ENCODE measurements at places on chromosomes 4 and X. TPM values are rescaled to one million over a fixed set of nuclear protein-coding genes. Genes with fewer than 3 reads are reported as not detected.

- DNase-seq, result no peak
Measured at GRCh38 chr4:76758290-76758882, 139.6 kb downstream of the SOWAHB start.

GRCh38 chr4:81257021-81257420, 42.0 kb upstream of the PRKG2 start:
- DNase-seq, result no peak

CPXCR1 gene
- not detected for total RNA-seq

KIF4A gene
- total RNA-seq, result 0.18 TPM

MAGED4 gene
- total RNA-seq, result 7.1 TPM

ADH7 gene
- total RNA-seq, result not detected

SPANXA1 gene
- total RNA-seq, result not detected

GABRE gene
- total RNA-seq, result 60.7 TPM

GRCh38 chrX:136273986-136274385, 22.8 kb upstream of the MAP7D3 start:
- no peak for DNase-seq

DNA sequence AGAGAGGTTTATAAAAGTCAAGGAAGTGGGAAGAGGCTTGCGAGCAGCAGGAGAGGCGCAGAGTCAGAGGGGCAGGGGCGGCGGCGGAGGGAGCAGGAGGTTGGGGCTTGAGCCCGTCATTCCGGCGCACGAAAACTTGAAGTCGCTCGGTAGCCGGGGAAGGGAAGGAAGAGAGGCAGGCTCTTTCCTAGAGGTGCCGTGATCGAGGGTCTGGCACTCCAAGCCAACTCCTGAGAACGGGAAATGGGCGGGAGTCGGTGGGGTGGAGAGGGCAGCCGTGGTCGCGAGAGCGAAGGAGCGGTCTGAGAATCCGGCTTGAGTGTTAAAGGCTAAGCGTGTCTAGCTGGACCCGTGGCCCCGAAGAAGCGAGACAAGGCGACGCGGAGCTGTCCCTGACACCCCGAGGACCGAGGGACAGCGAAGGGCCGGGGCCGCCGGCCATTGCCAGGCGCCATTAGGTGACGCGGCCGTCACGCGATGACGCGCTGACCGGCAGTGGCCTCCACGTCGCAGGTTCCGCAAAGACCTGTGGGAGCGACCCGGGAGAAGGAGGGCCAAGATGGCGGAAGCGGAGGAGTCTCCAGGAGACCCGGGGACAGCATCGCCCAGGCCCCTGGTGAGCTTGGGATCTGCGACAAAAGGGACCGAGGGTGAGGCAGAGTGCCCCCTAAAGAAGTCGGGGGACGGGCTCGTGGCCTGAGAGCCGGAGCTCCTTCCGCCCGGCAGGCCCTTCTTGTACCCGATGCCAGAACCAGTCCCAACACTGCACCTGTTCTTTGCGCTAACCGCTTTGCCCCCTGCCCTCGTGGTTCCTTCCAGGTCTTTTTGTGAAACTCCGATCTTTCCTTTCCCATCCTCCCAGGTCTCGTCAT, at the start of gene YIPF6:
Gene YIPF6 (plus strand): TSS at position 544 of the 872 bp plus-strand sequence. CDS start 16 bp downstream, at position 560.
- peak; percentile 87 for DNase-seq

GRCh38 chr4:185710487-185710995, 101.5 kb downstream of the SORBS2 start:
- DNase-seq, result no peak

DNA sequence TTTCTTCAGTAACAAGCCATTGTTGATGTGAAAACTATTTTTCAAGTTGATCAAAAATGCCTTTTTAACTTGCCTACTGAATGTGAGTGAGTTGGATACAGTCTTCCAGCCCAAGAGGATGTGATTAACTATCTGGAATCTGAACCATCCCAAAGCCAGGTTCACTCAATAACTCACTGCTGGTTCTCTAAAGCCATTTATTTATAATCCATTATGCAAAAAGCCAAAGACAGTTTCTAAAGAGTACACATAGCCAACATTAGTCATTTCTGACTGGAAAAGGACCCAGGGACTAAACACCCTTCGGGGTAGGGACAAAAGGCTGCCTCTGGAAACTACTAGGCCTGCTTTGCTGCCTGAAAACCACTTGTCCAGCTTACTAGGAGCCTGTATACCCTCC, 109.6 kb downstream of the SHROOM4 start:
- no peak for DNase-seq

- DNase-seq, result no peak
Measured at GRCh38 chrX:20500171-20500865, 233.6 kb upstream of the RPS6KA3 start.

- DNase-seq, result peak; percentile 85
Measured at GRCh38 chrX:118726887-118727685, at the start of gene IL13RA1. IL13RA1 (plus strand) TSS chrX:118727606; CDS start chrX:118727639, 33 bp downstream.

PLAC8 gene
- 4.5 TPM for total RNA-seq

GRCh38 chr4:6598127-6598526, 23.1 kb downstream of the MAN2B2 start:
- no peak for DNase-seq

GRCh38 chr4:93183576-93183975, 645.0 kb upstream of the ATOH1 start:
- DNase-seq, result no peak

DNA sequence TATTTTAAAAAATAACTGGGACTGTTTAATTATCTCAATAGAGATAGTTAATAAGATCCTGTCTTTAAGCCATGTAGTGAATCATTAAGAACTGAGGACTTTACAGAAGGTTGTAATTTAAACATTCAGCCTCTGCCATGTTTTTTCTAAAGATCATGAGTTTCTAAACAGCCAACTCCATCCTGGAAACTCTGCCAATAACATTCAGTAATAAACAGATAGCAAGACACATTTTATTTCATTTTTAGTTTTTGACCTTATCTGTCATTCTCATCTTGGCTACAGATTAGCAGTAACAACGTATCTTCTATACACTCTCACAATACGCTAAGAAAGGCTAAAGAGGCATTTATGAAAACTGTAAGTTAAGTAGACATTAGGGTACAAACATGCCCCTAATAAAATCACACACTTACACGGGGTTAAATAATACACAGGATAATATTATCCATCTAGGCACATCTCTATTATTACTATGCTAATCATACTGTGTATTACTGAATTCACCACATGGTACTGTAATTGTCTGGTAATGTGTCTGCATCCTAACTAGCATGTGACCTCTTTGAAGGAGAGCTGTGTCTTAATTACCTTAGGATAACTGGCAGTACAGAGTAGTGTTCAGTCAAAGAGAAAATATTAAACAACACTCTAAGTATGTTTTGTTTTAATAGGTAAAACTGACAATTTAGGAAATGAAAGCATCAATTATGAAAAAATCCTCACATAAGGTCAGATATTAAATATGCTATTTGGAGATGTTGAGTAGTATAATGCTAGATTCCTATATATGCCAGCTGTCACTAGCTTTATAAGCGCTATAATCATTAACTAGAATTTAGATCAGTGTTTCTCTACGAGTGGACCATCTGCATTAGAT, 122.4 kb upstream of the NAP1L5 start:
- DNase-seq, result no peak

- no peak for DNase-seq
Measured at GRCh38 chr4:61864286-61864685, 664.2 kb downstream of the ADGRL3 start.

DNA sequence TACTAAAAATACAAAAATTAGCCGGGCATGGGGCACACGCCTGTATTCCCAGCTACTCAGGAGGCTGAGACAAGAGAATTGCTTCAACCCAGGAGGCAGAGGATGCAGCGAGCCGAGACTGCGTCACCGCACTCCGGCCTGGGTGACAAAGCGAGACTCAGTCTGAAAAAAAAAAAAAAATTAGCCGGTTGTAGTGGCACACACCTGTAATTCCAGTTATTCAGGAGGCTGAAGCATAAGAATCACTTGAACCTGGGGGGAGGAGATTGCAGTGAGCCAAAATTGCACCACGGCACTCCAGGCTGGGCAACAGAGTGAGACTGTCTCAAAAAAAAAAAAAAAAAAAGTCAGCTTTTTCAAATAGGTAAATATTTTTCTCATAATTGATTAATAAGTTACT, 71.9 kb downstream of the WDFY3 start:
- DNase-seq, result no peak

CCNG2 gene
- total RNA-seq, result 48.5 TPM

DNA sequence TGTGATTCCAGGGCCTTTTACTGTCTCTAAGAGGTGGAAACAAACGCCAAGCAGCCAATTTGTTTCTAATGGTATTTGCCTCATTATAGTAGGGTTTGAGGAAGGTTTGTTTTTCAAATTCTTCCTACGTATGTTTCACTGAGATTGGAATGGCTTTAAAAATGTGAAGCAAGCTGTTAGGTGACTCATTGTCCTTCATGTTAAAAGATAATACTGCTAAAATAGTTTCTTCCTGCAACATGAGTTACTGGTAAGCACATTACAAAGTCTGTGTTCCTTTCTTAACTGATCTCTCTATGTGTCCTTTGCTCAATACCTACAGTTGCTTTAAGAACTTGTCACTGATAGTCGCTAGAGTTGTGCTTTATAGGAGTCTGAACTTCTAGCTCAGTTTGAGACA, 1183.9 kb downstream of the RPA4 start:
- no peak for DNase-seq

DNA sequence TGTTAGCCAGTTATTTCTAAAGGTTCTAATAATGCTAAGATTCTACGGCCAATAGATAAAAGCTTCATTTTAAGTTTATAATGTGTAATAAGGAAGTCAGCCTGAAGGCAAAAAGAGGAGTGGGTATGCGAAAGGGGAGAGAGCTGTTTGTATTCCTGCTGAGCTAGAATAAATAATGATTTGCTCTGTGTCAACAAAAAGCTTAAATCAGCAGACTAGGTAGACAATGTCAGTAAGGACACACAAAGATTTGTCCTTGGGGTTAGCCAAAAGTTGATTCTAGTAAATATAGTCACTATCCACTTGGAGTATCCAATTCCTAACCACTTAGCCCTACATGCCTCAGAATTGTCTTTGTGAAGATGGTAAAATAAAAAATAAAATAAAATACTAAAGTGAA, 90.3 kb upstream of the GRIA3 start:
- no peak for DNase-seq

GRCh38 chr4:157459785-157460184, 239.3 kb downstream of the GRIA2 start:
- DNase-seq, result no peak

CLNK gene
- not detected for total RNA-seq

- no peak for DNase-seq
Measured at GRCh38 chr4:122331195-122331594, 47.6 kb upstream of the ADAD1 start.

GRCh38 chr4:20570981-20571715, 129.1 kb upstream of the PACRGL start:
- DNase-seq, result no peak

DNA sequence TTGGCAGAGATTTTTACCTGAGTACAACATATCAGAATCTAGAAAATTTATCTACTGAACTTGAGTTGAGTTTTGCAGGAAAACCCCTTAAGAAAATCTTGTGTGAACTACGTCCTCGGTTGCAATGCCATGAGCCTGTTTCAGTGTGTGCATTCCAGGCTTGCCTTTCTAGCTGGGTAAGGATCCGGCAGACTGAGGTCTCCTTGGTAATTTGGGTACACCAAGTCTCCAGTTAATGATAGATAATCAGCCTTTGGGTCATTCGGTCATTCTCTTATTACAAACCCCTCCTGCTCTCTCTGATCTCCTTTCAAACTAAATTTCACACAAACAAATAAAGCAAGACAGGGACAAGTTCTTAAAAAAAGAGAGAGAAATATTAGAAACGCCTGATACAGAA, 5.9 kb upstream of the HAND2 start:
- no peak for DNase-seq

DNA sequence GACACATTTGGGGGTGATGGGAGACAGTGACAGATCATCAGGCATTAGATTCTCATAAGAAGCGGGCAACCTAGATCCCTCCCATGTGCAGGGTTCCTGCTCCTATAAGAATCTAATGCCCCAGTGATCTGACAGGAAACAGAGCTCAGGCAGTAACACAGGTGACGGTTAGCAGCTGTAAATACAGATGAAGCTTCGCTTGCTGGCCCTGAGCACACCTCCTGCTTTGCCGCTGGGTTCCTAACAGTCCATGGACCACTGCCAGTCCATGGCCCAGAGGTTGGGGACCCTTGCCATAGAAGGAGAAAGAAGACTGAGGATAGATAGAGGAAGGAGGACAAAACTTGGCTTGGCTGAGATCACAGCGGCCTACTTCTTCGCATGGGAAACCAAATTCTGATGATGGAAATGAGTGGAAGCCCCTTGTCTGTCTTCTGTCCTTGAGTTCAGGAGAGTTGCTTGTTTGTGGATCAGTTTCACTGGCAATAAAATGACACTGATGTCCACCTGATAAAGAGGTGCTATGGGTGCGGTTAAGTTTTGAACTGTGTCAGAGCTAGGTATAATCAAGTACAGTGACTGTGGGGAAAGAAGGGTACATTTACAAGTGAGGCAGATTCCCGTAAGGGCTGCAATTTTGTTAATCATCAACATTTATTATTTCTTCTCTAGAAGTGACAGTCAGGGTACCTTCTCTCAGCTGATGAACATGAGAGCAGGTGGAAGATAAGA, 1.7 kb upstream of the TIFA start:
- no peak for DNase-seq

DNA sequence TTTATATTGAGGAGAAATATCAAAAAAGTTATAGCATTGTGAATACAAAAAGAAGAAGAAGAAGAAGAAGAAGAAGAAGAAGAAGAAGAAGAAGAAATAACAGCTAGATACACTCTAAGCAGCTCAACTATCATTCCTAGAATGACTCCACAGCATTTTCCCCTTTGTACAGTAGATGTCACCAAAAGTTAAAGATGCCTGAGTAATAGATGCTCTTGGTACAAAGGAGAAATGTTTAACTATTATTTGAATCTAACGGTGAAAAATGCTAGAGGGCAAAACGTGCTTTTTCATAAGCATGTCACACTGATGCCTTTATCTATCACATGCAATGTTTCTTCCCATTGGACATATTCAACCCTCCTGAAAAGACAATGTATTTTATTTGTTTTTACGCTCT, 178.4 kb upstream of the GPRIN3 start:
- DNase-seq, result no peak

DNA sequence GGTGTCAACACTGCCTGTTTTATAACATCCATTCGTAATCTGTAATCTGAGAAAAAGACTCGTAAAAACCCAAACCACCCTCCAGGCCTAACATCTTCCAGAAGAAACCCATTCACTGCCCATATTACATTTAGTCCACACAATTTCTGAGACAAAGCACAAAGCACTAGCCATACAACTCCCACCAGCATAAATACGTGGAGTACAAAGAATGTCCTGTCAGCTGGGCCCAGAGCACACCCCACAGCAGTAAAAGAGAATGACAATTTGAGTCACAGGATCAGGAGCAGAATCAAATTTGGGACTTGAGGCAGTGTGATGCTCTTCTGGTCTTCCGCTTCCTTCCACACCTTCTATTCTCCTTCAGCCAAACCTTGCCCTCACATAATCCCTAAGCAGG, 6.8 kb downstream of the MECP2 start:
- DNase-seq, result no peak

DNA sequence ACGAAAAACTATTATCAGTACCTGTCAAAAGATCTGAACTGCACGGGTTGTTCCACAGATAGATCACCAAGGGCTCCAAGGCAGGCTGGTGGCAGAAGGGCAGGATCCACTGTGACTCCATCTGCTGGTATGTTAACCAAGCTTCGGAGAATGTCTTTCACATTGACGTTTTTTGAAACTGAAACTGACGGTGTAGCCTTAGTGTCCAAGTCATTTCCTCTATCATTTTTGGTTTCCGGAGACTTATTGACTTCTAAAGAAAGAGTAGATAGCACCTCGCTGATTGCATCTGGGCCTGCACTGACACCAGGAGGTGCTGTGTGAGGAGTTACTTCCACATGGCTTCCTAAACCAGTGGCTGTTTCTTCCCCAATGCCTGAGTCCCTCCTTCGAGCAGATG, 186.9 kb downstream of the LRBA start:
- no peak for DNase-seq

- DNase-seq, result no peak
Measured at GRCh38 chr4:137015426-137016409, 516.6 kb downstream of the PCDH18 start.
